ENCODE measurements at places on chromosomes 5 and 9.

GRCh38 chr5:39461007-39461682 is 36.4 kb upstream of the DAB2 start:
- DNase-seq: peak; percentile 7

DNA sequence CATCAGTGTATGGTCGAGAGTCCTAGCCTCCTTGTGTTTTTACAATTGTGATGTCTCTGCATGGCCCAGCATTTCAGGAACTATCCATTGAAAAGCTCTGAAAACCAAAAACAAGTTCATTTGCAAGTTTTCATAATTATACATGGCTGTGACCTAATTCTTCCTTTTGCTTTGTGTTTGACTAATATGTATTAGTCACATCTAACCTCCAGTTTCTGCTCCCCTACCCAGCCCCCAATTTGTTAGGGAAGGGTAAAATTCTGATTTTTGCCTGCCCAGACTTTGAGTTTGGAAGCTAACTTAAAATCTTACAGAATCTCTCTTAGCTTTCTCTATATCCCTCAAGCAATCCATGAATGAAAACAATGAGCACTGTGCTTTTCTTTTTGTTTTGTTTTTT is 128.2 kb upstream of the SEMA6A start:
- DNase-seq: no peak

DNA sequence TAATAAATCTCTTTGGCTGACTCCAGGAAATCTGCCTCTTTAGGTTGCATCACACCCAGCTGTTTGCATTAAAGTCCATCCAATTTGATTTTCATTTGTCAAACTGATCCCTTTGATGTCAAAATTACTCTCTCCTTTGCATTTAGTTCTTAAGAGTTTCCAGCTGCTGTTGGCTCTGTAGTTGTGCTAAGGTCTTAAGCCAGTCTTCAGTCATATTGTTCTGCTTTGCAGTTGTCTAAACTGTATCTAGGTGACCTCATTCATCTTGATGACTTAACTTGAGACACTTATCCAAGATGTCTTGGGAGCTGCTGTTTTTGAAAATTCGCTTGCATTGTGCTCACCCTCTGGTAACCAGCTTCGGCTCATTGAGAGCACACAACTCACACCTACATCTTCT is 386.9 kb upstream of the TLE4 start:
- no peak for DNase-seq

GRCh38 chr5:108249785-108250426 is 132.0 kb downstream of the FBXL17 start:
- no peak for DNase-seq

DNA sequence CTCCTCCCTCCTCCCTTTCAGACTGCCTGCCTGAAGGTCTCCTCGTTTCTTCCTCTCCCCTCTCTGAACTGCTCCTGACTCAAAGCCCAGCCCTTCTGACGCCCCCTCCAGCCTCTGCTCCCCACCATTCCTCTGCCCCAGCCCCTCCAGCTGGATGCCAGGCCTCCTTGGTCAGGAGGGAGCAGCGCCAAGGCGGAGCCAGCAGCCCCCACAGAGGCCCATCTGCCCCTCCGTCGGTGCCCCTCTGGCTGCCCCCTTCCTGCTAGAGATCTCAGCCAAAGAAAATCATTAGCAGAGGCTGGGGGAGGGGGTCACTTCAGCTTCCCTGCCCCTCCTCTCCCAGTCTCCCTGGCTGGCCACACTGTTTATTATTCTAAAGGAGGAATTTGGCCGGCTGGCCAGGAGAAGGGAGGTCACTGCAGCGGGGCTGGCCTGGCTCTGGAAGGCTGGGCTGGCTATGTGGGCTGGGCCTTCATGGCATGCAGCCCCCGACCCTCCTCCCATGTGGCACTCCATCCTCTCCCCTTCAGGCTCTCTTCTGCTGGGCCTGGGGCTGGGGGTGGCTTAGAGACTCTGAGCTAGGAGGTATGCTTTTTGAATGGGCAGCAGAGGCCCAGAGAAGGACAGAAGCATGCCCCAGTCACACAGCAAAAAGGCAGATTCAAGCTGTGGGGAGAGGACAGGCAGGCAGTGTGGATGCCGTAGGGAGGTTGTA is 16.9 kb downstream of the PDGFRB start:
- DNase-seq: no peak

GRCh38 chr9:4020038-4020754 is 279.7 kb downstream of the GLIS3 start:
- DNase-seq: no peak

DNA sequence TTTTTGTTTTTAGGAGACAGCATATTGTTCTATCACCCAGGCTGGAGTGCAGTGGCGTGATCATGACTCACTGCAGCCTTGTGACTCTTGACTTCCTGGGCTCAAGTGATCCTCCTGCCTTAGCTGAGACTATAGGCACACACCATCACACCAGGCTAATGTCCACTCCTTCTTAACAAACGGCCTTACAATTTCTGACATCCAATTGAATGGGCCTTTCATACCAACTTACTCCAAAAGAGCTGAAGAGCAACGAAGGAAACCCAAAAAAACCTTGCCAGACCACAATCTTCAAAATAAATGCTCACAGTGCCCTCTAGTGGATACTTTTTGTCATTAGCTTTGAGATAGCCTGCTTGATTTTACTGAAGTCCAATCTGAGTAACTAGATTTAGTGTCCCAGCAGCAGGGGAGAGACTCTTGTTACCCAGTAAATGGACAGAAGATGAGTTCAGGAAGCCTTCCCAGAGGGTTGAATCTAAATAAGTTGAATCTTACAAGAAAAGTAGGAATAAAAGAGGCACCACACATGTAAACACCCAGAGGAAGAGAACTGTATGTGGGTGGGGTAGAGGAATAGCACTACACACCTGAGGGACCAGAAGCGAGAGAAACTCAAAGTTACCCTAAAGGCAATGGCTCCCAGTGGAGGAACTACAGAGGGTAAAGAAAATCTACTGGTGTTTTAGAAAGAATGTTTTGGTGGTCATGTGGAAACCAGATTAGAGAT is 9.3 kb downstream of the ZNF622 start:
- DNase-seq: peak; percentile 36

GRCh38 chr9:114451707-114452031 is 53.6 kb downstream of the WHRN start:
- DNase-seq: no peak

- no peak for DNase-seq
Measured at GRCh38 chr9:14741369-14741768, 18.8 kb upstream of the CER1 start.

DNA sequence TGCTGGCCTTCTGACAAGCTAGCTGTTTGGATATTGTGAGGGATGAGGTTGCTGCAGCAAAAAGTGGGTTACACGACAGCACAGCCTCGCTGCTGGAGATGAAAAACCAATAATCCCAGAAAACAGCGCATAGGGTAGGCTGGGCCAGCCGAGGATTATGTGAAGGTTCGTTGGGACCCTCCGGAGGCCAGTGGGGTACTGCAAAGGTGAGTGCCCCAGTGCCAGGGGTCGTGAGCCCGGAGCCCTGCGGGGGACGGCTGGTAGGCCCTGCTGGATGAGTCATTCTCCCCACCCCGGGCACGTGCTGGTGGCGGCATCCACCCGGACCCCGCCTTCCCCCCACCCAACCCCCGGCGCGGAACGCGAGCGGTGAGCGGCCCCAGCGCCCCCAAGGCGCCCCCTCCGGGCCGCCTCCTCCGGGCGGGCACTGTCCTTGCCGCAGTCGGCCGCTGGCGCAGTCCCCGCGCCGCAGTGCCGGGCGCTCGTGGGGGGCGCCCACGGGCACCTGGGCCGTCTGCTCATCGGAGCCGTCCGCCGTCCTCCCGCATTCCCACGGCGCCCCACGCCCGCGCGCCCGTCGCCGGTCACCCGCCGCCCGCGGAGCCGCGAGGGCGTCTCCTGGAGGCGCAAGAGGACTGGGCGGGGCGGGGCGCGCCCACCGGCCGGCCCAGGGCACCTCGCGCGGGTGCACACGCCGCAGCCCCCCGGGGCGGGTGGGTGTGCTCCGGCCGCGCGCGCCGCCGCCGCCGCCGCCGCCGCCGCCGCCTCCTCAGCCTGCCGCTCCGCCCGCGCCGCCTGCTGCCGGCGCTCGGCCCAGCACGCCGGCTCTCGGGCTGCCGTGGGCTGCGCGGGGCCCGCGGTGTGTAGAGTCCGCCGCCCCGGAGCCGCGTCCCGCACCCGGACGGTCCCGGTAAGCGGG is at the start of gene PHF24:
PHF24 (plus strand) TSS at position 794 of the 919 bp plus-strand sequence. CDS start 13,014 bp downstream, outside the sequence.
- DNase-seq: no peak

- no peak for DNase-seq
Measured at GRCh38 chr5:73947906-73948640, 322.1 kb downstream of the ARHGEF28 start.

DNA sequence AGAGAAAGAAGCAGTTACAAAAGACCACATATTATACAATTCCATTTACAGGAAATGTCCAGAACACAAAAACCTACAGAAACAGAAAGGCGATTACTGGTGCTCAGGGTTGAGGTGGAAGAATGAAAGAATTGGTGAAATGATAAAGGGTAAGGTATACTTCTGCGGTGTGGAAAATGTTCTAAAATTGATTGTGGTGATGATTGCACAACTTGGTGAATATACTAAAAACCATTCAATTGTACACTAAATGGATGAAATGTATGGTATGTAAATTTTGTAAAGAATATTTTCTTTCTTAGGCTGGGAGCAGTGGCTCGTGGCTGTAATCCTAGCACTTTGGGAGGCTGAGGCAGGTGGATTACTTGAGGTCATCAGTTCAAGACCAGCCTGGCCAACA is 72.3 kb downstream of the UBAP2 start:
- no peak for DNase-seq

- no peak for DNase-seq
Measured at GRCh38 chr5:172544371-172545095, 90.2 kb upstream of the SH3PXD2B start.

- no peak for DNase-seq
Measured at GRCh38 chr5:56467176-56467717, 234.1 kb upstream of the ANKRD55 start.

- no peak for DNase-seq
Measured at GRCh38 chr9:93112116-93112863, 16.3 kb downstream of the CARD19 start.

- peak; percentile 53 for DNase-seq
Measured at GRCh38 chr5:74326571-74327338, 313.8 kb downstream of the ENC1 start.

- DNase-seq: no peak
Measured at GRCh38 chr5:132819468-132819867, 6.4 kb downstream of the SOWAHA start.
